ENCODE measurements at places on chromosomes 12 and 14. TPM values are rescaled to one million over a fixed set of nuclear protein-coding genes. Genes with fewer than 3 reads are reported as not detected.

DNA sequence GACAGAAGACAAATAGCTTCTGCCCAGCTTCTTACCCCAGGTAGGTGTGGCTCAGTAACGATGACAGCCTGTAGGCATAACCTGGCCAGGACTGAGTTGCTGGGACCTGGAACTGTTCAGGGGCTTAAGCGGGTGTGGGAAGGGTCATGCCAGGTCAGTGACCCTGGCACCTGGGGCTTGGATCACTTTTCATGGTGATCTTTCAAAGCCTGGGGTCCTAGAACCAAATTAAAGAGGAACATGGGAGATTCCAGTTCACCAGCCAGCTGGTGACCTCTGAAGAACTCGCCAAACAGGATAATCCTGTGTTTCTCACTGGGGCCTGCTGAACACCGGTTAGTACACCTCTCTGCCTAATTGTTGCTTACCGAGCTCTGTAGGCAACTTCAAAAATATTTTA, 102.6 kb upstream of the LMNTD1 start:
- DNase-seq = no peak

DNA sequence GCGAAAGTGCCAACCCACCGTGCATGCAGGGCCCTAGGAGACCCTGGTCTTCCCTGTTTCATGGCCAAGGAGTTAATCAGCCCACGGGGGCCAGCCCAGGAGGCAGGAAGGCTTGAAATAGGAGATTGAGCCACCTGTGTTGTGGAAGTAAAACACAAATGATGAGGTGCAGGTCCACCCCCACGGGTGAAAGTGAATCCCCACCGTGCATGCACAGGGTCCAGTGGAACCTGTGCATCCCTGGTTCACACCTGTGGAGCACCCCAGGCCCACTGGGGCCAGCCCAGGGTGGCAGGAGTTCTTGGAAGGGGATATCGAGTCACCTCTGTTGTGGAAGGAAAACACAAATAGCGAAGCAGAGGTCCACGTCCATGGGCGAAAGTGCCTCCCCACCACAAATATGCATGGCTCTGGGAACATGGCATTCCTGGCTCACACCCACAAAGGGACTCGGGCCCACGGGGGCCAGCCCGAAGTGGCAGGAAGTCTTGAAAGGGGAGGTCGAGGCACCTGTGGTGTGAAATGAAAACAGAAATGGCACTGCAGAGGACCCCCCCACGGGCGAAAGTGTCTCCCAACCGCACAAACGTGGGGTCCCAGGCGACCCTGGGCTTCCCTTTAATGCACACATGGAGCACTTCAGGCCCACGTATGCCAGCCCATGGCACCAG, 381.5 kb downstream of the ALG10 start:
- DNase-seq = no peak

The LRTM2 gene
- not detected for total RNA-seq

The NEUROD4 gene
- total RNA-seq = not detected

DNA sequence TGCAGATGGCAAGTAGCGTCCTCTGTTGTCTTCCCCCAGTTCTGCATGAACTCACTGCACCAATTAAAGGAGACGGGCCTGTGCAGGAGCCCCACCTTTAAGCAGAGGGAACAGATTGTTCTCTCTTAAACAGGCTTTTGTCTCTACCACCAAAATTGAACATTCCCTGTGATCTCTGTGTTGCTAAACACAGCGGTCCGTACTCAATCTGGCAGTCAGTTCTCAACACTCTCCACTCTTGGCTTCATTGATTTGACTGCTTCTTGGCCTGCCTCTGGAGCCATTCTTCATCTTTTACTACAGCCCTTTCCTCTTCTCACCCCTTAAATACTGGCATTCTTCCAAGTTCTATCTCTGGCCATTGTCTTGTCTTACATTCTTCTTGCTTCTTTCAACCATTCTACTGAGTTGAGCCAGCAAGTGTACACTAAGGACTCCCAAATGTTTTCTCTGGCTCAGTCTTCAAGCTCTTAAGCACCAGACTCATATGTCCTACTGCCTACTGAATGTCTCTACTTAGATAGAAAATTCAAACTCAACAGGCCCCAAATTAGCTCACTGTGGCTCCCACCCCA, 8.0 kb upstream of the NT5DC3 start:
- no peak for DNase-seq

The CACNA1C gene
- total RNA-seq = 0.07 TPM

The KNTC1 gene
- 27.8 TPM for total RNA-seq

GRCh38 chr12:96321941-96322340, 78.3 kb downstream of the CDK17 start:
- no peak for DNase-seq

- DNase-seq = no peak
These were observed 218.6 kb upstream of the FOXN3 start for GRCh38 chr14:89635615-89636014.

The HOXC12 gene
- not detected for total RNA-seq

GRCh38 chr12:6852651-6853354, 853 bp downstream of the USP5 start:
- peak; percentile 91 for DNase-seq

DNA sequence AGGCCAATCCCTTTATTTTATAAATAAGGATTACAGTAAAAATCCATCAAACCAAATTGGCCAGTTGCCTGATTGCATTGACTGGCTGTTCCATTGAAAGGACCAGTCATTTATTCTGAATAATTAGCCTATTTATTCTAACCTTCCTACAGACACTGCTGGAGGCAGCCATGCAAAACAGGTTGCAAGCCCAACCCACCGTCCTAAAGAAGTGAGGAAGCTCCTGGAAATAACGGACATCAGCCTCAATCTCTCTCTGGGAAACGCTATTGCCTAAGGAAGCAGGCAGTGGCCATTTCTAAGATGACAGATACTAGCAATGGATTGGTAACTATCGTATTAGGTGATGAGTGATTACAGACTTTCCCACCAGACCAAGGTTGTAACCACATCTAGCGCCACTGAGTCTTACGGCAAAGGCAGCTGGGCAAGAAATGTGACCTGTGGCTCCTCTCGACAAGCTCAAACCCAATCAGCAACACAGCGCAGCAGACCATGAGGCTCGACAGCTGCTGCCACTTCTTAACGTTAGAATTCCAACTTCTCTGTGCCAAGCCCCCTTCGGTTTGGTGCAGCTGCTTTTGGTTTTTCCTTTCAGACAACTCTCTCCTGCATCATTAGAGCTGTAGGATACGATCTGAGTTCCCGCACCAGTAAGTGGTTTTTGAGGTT, 134.2 kb downstream of the KCNK10 start:
- no peak for DNase-seq

DNA sequence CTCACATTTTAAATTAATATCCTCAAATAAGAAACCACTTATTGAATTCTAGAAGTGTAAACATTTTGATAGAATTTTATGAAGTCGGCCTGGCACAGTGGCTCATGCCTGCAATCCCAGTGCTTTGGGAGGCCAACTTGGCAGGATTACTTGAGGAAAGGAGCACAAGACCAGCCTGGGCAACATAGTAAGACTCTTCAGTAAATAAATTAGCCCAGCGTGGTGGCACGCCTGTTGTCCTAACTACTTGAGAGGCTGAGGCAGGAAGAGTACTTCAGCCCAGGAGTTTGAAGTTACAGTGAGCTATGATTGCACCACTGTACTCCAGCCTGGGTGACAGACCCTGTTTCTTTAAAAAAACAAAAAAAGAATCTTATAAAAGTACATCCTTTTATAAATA, 8.9 kb upstream of the ZNF410 start:
- no peak for DNase-seq

GRCh38 chr14:77071938-77072388, 26.1 kb upstream of the CIPC start:
- DNase-seq = no peak

- peak; percentile 70 for DNase-seq
These were observed 30.1 kb upstream of the PPP2R5C start for GRCh38 chr14:101731187-101732080.

- no peak for DNase-seq
These were observed 152.1 kb downstream of the DPF3 start for GRCh38 chr14:72741826-72742117.

- DNase-seq = no peak
These were observed 37.7 kb upstream of the LRFN5 start for GRCh38 chr14:41568979-41569378.

All from CD4-positive, CD25-positive, alpha-beta regulatory T cell (primary cell).